ENCODE measurements at places on chromosomes 3 and 15.

GRCh38 chr3:66038384-66038725 lies 363 bp downstream of the MAGI1 start:
- DNase-seq, result no peak

DNA sequence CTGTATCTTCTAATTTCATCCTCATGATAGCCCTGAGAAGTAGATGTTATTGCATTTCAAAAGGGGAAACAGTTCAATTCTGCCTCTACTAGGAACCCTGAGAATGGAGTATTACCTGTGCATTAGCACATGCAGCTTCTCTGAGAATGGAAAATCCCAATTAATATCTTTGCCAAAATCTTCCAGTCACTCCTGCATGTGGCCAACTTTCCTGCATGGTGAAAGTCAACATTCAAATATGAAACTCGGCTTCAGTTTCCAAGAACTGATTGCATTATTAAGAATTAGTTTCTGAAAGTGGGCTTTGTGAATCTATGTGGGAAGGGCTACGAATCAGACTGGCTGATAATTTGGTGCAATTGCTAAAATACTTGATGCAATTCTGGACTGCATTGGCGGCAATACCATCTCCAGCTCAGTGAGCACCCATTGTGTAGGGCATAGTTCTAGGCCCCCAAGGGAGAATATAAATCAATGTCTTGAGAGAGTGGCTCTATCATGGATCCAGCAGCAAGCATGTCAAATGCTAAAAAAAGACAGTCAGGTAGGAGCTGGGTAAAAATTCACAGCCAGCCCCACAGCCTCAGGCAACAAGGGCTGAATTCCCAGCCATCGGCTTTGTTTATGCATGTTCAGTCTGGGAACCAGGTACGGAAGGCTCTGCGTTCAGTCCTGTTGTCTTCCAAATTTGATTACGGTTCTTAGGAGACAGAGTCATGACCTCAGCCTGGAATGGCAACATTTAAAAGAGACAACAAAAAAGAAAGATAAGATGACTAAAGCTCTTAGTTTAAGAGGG lies 18.8 kb upstream of the BCL6 start:
- DNase-seq, result no peak

DNA sequence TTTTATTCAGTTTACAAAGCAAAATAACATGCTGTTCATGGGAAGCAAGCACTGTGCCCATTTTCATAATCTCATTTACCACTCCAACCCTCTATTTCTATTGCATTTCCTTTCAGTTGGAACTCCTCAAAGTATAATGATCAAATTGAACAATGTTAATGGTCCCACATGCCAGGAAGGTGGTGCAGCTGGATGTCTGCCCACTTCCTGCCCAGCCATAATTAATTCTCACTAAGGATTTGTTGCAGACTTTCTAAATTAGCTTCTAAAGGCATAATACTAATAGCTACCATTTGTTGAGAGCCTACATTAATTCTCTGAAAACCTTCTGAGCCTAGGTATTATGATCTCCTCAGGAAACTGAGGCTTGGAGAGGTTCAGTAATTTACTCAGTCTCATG lies 316.1 kb upstream of the TPM1 start:
- no peak for DNase-seq

GRCh38 chr3:61381745-61382392 lies 130.6 kb upstream of the FHIT start:
- DNase-seq, result no peak

- no peak for DNase-seq
Observed at GRCh38 chr15:32674681-32675080, 33.2 kb downstream of the SCG5 start.

DNA sequence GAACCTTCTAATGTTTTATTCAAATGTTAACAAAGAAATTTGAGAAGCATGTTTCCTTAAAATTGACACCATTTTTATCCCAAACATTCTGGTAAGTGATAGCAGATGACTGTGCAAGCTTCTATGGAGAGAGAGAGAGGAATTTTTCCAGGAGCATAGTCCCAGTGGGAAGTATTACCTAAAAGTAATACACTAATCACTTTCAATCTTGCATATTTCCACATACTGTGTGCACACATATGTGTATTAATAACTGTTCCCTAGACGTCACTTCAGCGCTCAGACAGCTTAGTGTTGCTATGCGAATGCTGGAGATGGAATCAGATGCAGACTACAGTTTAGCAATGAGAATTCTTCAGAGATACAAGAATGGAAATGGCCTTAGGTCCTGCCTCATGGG lies 424.3 kb upstream of the TPRG1 start:
- DNase-seq, result no peak

DNA sequence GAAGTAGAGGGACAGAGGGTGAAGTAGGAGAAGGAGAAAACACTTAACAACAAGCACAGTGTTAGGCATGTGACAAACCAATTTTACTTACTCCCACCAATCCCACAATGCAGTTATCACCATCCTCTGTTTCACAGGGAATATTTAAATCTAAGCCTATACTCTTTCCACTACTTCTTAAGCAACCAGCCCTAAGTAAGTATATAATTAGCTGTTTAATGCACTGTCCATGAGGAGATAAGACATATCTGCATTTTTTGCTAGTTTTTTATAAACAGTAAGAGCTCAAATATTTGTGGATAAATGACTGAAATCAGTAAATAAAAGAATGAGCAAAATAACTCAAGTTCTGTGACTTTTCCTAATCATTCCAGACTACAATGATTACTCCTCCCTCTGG lies 62.7 kb downstream of the GSK3B start:
- no peak for DNase-seq

GRCh38 chr3:110550511-110550910 lies 521.1 kb upstream of the NECTIN3 start:
- DNase-seq, result no peak

GRCh38 chr3:158700559-158700958 lies 28.1 kb upstream of the LXN start:
- DNase-seq, result no peak

- no peak for DNase-seq
Observed at GRCh38 chr3:101941318-101942040, 92.2 kb downstream of the NFKBIZ start.

DNA sequence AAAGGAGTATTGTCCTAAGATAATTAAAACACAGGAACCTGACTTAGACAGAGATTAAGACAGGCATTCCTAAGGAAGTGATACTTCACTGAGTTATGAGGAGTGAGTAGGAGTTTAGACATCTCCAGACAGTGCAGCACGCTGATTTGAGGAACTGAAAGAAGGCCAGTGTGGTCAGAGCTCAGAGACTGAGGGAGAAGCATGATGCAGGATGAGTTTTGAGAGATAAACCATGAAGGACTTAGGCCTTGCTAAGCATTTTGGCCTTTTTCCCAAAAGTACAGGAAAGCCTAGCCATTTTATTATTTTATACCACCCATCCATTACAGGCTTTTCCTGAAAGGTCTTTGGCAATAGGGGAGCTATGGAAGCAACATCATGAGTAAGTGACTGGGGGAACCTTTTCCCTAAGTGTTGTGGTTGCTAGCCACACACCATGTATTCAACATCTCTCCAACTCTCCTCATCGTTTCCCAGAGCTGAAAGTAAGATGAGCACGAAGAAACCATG lies 375.6 kb upstream of the TPRG1 start:
- no peak for DNase-seq

- no peak for DNase-seq
Observed at GRCh38 chr3:94561094-94561493, 498.2 kb downstream of the NSUN3 start.

- DNase-seq, result no peak
Observed at GRCh38 chr3:194871143-194871863, 185.6 kb downstream of the FAM43A start.

GRCh38 chr3:14871456-14872200 lies 52.9 kb downstream of the FGD5 start:
- DNase-seq, result no peak

- no peak for DNase-seq
Observed at GRCh38 chr3:43034200-43034599, 55.1 kb downstream of the GASK1A start.

DNA sequence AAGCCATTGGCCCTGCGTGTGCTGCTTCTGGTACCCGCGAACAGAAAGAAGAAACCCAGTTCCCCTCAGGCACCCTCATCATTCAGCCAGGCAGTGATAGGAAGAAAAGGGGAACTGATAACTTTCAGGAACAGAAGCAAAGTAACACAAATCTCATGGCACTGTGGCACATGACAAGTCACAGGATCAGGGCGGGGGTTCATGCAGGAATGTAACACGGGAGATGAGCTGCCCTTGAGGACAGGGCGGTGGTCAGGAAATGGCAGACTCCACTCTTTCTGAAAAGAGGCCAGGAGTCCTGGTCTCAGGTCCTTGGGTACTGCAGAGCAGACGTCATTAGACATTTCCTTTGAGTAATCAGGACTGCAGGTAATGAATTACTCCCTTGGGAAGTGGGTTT lies 95.5 kb downstream of the CCNL1 start:
- DNase-seq, result no peak

- DNase-seq, result no peak
Observed at GRCh38 chr3:30370681-30371271, 235.6 kb upstream of the TGFBR2 start.

DNA sequence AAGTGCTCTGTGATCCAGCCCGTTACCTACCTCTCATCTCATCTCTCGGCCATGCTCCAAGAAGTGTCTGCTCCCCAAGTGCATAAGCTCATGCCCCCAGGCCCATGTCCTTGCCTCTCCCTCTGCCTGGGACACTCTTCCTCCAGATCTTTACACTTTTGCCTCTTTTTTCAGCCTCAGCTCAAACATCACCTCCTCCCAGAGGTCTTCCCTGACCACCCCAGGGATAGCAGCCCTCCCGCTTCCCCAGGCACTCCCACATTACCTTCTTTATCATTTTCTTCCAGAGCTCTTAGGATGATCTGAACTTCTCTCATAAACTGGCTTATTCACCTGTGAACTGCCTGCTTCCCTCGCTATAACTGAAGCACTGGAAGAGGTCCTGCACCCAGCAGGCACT lies 2.7 kb upstream of the FURIN start:
- no peak for DNase-seq

- no peak for DNase-seq
Observed at GRCh38 chr3:177742273-177742672, 545.0 kb upstream of the TBL1XR1 start.

DNA sequence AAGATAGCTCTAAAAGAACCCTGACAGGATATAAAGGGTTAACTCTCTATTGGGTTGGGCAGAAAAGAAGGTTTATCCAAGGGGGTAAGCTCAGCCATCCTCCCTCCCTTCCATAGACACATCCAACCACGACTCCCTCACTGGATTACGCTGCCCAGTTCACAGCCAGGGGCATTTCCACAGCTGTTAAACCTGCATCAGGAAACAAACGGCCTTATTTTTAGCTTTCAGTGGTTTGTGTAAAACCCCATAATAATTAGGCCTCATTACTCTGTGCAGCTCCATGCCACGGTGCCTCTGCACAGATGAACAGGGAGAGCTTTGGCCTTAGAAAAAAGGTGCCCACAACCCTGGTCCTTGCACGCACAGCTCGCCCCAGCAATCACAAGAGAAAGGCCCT lies 110.6 kb downstream of the GABRB3 start:
- DNase-seq, result no peak

DNA sequence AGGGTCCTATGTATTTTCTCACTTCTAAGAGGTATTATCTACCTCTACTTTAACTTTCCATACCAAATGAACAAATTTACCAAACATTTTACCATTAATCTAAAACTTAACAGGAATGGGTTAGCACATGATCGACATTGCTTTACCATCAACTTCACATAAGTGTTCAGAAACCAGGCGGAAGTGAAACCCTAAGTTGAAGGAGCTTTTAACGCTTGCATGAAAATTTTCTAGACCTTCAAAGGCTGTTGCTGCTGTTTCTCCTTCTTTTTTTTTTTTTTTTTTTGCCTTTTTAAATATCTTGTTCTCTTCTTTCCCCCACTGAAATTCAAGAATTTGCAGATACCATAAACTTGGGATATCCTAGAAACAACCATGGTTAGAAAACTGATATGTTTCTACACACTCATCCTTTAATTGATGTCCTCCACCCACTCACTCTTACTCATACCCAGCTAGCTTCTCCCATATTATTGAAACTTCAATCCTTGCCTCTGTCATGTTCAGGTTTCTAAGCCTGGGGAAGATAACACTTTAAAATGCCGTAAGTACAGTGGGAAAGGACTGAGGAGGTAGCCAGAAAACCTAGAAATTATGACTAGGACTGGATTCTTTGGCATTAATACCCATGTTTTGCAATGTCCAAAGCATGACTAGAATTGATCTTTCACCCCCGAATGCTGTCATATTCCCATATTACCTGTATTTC lies 24.7 kb downstream of the MYO5A start:
- no peak for DNase-seq

DNA sequence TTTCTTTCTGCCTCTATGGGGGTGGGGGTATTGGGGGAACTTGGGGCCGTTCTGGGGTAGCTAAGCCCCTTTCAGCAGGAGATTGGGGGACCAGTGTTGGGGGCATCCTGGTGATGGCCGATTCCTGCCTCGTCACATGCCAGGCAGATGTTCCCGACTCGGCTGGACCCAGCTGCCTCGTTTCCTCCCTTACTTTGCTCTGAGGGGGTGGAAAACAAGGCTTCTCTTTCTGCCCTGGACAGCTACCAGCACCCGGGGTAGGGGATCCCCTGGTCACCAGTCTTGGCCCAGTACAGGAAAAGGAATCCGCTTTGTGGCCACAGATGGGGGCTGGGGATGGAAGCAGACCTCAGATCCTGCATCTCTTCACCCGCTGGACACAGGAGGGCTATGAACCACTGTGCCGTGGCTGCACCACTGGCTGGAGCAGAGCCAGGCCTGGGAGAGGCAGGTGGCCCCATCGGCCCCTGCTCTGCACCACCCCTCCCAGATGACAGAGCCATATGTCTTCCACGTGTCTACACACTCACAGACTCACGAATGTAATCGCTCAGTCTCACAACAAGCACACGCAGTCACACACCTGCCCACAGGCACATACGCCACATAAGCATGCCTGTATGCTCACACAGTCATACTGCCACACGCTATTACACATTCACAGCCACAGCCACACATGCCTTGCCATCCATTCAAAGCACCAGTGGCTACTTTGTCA lies 12.4 kb downstream of the SNX33 start:
- DNase-seq, result no peak

- DNase-seq, result no peak
Observed at GRCh38 chr3:194961571-194961970, 275.9 kb downstream of the FAM43A start.

DNA sequence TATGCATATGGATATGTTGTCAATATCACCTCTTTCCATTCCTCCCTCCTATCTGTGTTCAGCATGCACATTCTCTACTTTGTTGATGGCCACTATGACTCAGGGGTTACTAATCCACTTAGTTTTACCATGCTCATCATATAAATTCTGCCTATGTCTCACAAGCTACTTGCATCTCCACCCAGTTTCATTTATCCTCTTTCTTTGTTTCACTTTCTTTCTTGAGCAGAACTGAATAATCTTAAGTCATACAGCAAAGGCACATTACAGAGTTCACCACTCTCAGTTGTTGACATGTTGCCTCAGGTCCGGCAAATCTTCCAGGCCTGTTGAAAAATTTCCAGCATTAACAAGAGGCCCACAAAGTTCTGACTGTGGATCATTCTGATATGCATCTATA lies 71.5 kb downstream of the SSR3 start:
- DNase-seq, result no peak

GRCh38 chr3:17459470-17459993 lies 282.9 kb downstream of the TBC1D5 start:
- no peak for DNase-seq

Measured in stimulated activated CD8-positive, alpha-beta memory T cell treated with anti-CD3 and anti-CD28 coated beads, Interleukin-4, amount 100 ng/mL, for 1 hour (primary cell).